ENCODE measurements at places on chromosomes 13 and 19. TPM values are rescaled to one million over a fixed set of nuclear protein-coding genes. Genes with fewer than 3 reads are reported as not detected.
A peak's percentile ranks its signal among the peaks of the same experiment; 100 is the strongest.

Gene IL27RA
- total RNA-seq: 76.6 TPM

DNA sequence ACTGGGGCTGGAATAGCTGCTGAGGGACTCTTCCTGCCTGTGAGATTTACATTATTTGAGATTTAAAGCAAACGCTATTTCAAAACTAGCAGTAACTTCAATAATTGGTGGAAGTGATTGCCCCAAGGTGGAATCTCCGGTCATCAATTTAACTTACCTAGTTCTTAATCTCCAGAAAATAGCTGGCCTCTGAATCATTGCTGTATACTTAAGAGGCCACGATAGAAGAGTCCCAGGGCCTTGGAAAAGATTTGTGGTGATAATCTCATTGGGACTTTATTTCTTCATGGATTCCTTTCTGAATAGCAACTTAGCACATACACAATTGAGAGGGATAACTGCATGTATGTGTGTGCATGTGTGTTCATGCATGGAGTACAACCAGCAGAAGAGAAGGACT, 120.2 kb downstream of the DNAJC15 start:
- no peak for DNase-seq

DNA sequence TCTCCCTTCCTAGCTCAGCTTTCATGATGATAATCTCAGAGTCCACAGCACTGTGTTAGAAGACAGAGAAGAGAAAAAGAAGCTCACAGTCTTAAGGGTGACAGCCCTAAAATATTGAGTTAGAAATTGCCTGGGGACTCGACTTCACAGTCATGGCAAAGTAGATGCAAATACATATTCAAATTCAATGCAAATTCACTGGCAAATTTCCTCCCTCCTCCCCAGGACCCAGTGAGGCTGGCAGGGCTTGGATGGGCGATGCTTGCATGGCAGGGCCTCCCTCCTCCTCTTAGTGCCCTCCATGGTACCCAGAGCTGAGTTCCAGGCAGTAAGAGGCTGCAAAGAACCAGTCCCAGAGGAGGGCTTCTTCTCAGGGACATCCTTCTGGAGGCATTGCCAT, 115.6 kb upstream of the UQCRFS1 start:
- no peak for DNase-seq

Gene CD79A
- total RNA-seq: 0.84 TPM

DNA sequence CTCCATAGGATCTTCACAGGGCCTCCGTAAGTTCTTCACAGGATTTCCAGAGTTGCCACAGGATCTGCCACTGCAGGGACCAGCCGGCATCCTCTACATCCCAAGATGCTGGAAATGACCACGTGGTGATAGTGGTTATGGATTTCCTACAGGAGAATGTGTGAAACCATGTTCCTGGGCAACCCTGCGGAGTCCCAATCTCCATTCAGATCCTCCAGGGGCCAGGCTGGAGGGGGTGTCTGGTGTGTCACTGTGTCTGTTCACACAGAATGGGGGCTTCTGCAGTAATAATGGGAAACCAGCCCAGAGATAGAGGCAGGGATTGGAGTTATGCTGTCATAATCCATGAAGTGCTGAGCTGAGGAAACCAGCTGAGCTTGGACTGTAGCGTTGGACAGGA, 8.6 kb downstream of the LILRA6 start:
- no peak for DNase-seq

DNA sequence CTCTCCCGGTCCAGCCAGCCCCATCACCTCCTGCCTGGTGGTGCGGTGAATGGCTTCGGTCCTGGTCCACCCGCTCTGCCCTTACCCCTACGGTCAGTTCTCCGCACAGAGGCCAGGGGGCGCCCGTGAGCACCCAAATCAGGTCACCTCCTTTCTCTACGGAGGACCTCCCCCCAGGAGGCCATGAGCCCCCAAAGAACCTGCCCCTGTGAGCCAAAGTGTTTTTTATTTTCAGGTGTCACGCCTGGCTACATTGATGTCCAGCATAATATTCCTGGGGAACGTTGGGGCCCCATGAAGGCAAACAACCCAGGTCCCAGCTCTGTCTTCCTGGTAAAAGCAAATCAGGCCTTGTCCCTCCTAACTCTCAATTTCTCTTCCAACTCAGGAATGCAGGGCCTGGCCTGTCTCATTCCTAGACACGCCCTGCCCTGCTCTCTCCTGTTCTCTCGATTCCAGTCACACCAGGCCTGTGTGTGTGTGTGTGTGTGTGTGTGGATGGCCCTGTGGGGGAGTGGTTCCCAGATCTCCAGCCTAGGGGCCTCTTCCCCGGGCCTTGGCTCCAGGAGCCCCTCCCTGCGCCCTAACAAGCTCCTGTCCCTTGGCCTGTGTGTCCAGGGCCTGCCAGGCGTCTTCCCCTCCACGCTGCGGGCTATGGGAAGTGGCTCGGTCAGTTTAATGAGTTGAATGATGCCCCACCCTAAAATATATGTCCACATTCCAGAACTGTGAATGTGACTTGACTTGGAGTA, 9.7 kb upstream of the GIPC1 start:
- DNase-seq: peak; percentile 58

DNA sequence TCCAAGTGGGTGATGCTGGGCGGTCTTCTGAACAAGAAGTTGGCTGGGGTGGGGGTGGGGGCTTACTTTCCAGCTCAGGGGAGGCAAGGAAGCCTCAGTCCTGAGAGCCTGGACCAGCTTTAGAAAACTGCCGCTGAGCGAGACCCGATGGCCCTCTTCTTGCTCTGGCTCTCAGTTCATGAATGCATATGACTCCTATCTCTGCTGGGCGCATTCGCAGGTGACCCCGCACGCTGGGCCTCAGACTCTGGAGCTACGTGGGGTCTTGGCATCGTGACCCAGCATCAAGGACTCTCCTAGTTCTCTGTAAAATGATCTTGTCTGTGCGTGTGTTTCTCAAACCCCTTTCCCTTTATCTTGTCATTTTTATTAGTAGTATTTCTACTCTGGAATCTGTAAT, 19.7 kb downstream of the PRAM1 start:
- DNase-seq: no peak

Gene CGB1
- total RNA-seq: not detected

- DNase-seq: peak; percentile 33
Measured at GRCh38 chr19:42487032-42487797, 41.1 kb downstream of the CEACAM1 start.

GRCh38 chr13:29594303-29594709, 1.2 kb downstream of the SLC7A1 start:
- peak; percentile 36 for DNase-seq

DNA sequence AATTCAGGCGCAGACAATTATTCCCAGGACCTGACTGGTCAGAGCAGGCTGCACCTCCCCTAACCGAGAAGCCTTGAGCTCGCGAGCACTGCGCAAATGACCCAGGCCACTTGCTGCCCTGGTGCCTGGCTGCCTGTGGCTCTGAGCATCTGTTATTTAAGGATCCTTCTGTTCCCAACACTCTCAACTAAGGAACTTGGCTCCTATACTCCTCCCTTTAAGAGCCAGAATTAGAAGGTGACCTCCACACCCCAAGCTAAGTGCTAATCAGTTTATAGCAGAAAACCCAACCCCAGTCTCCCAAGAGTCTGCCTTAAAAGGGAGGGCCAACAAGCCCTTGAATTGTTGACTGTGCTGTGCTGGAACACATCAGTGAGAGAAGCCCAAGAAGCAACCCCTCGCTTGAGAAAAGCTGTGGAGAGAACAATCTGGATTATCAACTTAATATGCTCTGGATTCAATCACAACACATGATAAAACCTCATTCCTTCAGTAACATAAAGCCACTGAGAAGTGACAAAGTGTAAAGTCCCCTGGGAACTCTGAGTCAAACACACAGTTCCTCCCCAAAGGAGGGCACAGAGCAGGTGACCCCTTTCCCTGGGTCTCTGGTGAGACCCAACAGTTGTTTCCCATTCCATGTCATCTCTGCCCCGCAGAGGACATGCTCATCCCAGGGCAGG, 14.6 kb downstream of the AKAP8L start:
- no peak for DNase-seq

GRCh38 chr19:1744133-1744665, 9.1 kb upstream of the ONECUT3 start:
- DNase-seq: no peak

- no peak for DNase-seq
Measured at GRCh38 chr13:48094404-48094780, 512 bp downstream of the MED4 start.

GRCh38 chr19:32691952-32692726, 518 bp downstream of the NUDT19 start:
- DNase-seq: peak; percentile 59

Gene IL4I1
- 42.3 TPM for total RNA-seq

DNA sequence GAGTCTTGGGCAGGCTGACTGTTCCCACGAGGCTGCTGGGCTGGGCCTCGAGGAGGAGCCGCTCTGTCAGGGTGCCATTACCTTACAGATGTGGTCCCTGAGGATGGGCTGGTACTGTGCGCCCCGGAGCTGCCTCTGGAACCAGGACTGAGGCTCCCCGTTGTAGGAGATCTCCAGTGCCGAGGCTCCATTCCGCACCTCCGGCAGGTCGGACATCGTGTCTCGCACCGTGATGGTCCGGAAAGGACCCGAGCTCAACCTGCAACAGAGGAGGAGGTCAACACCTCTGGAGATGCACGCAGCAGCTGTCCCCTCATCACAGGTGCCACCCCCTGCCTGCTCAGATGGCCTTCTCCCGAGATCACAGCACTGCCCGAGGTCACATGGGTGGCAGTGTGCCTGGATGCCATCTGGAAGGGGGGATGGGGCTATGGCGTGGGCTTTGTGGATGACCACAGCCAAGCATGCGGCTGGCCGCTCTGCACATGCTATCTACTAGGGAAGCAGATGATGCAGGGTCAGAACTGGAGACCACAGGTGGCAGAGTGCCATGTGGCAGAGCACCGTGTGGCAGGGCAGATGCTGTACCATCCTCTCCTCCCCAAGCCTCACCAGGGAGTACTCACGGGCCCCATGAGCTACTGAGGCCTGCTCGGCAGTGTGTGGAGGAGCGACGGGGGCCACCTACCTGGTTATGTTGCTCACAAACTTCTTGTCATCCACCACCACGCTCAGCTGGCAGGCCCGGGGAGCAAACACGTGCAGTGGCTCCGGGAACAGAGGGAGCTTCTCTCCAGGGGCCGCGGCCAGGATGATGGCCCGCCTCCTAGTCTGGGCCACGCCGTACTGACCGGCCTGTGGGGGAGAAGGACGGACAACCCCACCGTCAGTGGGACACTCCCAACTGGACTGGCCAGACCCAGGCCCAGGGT, 18.3 kb upstream of the EIF3G start:
- no peak for DNase-seq

- DNase-seq: no peak
Measured at GRCh38 chr13:35530581-35530980, 54.1 kb upstream of the MAB21L1 start.

DNA sequence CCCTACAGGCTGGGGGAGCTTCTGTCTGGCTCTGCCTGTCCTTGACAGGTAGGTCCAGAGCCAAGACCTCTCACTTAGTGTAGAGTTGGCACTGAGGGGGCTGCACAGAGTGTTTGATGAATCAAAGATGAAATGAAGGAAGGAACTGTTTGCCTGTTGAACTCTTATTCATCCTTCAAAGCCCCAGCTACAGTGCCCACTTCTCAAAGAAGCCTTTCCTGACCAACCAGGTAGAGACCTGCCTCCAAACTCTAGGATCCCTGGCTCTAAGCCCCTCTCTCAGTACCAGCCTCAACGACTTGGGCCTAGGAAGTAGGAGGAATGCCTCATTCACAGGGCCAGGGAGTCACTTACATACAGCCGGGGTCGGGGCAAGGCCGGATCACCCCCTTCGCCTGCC, 9.1 kb upstream of the TMEM161A start:
- no peak for DNase-seq

Gene SIGLEC9
- total RNA-seq: not detected

Gene ZNF554
- 2.4 TPM for total RNA-seq

GRCh38 chr13:68851026-68851425, 1256.6 kb upstream of the ATXN8OS start:
- no peak for DNase-seq

GRCh38 chr13:63351081-63351480, 1935.4 kb upstream of the PCDH20 start:
- DNase-seq: no peak

- DNase-seq: no peak
Measured at GRCh38 chr19:2588081-2588777, 112.3 kb downstream of the GADD45B start.

GRCh38 chr13:42971691-42972347, 20.2 kb downstream of the EPSTI1 start:
- DNase-seq: no peak

Gene DPF1
- 3.4 TPM for total RNA-seq

DNA sequence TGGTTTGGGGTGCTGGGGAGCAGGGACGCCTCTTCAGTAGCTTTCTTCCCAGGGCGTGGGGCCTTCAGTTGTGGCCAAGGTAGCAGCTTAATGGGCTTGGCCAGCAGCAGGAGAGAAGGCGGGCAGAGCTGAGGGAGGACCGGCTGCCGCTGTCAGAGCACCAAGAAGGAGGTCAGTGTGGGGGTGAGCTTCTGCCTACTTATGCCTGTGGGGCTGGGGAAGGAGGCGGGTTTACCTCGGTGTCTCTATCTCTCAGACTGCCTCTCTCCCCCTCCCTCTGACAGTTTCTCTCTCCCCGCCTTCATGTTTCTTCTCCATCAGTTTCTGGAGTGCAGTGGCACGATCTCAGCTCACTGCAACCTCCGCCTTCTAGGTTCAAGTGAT, at the start of gene CAPN12:
Gene CAPN12, minus strand, starts transcription at position 177 of the 384 bp plus-strand sequence. CDS start 309 bp downstream, outside the sequence.
- no peak for DNase-seq

GRCh38 chr13:28819046-28819730, 951 bp upstream of the MTUS2 start:
- no peak for DNase-seq

Gene ATXN8OS
- total RNA-seq: not detected

- DNase-seq: no peak
Measured at GRCh38 chr19:48061401-48062344, 17.8 kb upstream of the CABP5 start.

GRCh38 chr13:24663586-24663985, 16.6 kb upstream of the ATP12A start:
- DNase-seq: no peak

- DNase-seq: peak; percentile 15
Measured at GRCh38 chr19:44643605-44644401, at the start of gene PVR. PVR (plus strand) TSS chr19:44643910; CDS start chr19:44644097, 187 bp downstream.

- no peak for DNase-seq
Measured at GRCh38 chr13:35690581-35691207, 214.2 kb upstream of the MAB21L1 start.

Gene KASH5
- 0.14 TPM for total RNA-seq

All from activated T-helper 2 cell treated with anti-CD3 and anti-CD28 coated beads, Interferon-gamma antibody, Interleukin-2, Interleukin-4, amounts not matched to agents 10 μg/mL and 5 μg/mL and 100 μg/mL, durations not matched to agents 14 hours and 24 hours and 36 hours (primary cell).